ENCODE measurements at places on chromosomes 2 and 18.

- no peaks in the 10 kb centered on the region for H3K4me1 ChIP-seq
- H3K4me3 ChIP-seq, result no peak overlapping the region
- no peak for DNase-seq
- no peaks in the 10 kb centered on the region for H3K36me3 ChIP-seq
- H3K27me3 ChIP-seq, result no peaks in the 10 kb centered on the region
- no peak overlapping the region for H3K27ac ChIP-seq
Measured at GRCh38 chr2:3644891-3645605, 13.0 kb upstream of the ALLC start.

- no peak overlapping the region for H3K27ac ChIP-seq
- peak; percentile 66 for DNase-seq
Measured at GRCh38 chr2:10393640-10393982, 54.5 kb downstream of the ODC1 start.

- H3K27ac ChIP-seq, result peak overlapping the region; percentile 37
- peaks cover 26% of the 10 kb centered on the region for H3K4me1 ChIP-seq
- no peak for DNase-seq
- no peaks in the 10 kb centered on the region for H3K36me3 ChIP-seq
- H3K27me3 ChIP-seq, result no peaks in the 10 kb centered on the region
- no peak overlapping the region for H3K4me3 ChIP-seq
Measured at GRCh38 chr18:5461041-5461440, 82.8 kb downstream of the EPB41L3 start.

DNA sequence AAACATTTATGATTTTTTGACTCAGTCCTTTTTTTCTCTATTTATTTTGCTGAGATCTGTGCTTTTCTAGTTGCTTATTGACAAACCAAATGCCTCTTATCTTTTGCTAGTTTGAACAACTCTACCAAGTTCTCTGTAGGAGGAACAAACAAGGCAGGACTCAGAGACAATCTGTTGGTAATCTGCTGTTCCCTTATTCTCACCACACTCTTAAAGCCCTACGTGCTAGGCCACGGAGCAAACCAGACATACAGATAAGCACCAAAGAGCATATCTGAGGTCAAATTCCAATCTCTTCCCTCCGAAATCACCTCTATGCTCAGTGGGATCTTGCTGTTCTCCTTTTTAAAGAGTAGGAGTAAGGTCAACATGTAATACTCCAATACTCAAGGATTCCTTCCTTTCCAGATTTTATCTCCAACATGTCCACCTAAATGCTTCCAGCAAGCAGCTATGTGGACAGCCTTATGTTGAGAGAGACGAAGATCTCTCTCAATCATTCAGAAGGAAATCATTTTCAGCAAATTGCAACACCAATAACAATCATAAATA is 18.4 kb downstream of the FN1 start:
- peaks cover 2% of the 10 kb centered on the region for H3K4me1 ChIP-seq
- H3K4me3 ChIP-seq, result no peak overlapping the region
- H3K36me3 ChIP-seq, result peaks cover 42% of the 10 kb centered on the region
- no peak overlapping the region for H3K27ac ChIP-seq
- peak; percentile 52 for DNase-seq

GRCh38 chr2:202104286-202104870 is 31.3 kb downstream of the KIAA2012 start:
- no peak overlapping the region for H3K27ac ChIP-seq
- peak; percentile 57 for DNase-seq
- no peaks in the 10 kb centered on the region for H3K27me3 ChIP-seq
- no peaks in the 10 kb centered on the region for H3K36me3 ChIP-seq

GRCh38 chr2:236573066-236573929 is 3.7 kb downstream of the ACKR3 start:
- H3K4me1 ChIP-seq, result peaks cover 49% of the 10 kb centered on the region
- no peak overlapping the region for H3K4me3 ChIP-seq
- DNase-seq, result no peak
- H3K27me3 ChIP-seq, result no peaks in the 10 kb centered on the region
- peaks cover 36% of the 10 kb centered on the region for H3K36me3 ChIP-seq
- H3K27ac ChIP-seq, result peak overlapping the region; percentile 87

DNA sequence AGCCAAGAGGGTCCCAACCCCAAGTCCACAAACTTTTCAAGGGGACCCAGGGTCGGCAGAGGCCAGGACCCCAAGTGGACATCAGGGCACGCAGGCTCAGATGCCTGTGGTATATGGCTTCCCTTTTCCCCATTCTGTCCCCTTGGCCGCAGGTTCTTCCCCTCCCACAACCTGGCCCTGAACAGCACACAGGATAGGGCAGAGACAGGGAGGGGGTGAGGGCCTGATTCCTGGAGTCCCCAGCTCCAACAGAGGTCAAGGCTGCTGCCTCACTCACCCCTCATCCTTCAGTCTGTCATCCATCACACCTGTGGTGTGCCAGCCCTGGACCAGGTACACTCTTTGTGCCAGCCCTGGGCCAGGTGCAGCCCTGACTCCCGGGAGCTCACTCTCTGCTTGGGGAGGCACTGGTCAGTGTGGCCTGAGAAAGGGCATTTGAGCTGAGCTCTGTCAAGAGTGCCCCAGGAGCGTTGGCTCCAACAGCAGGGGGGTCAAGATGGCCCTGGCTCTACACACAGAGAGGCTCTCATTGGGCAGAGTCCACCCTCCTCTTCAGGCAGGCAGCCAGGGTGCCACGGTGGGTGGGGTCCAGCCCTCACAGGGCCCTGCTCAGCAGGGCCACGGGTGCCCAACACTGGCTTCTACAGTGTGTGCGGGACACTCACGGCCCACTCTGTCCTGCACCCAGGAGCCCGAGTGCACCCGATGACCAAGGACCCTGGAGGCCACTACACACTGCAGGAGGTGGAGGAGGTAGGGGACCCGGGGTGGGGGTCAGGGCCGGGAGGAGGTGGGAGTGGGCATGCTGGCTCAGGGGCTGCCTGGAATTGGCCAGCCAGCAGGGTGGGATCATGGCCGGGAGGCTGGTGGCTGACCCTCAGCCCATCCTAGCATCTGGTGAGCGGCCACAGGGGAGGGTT is 1.6 kb downstream of the AGXT start:
- no peak for DNase-seq
- H3K27me3 ChIP-seq, result no peaks in the 10 kb centered on the region
- H3K36me3 ChIP-seq, result no peaks in the 10 kb centered on the region
- H3K4me1 ChIP-seq, result no peaks in the 10 kb centered on the region
- H3K4me3 ChIP-seq, result no peak overlapping the region

- DNase-seq, result no peak
- H3K27me3 ChIP-seq, result no peaks in the 10 kb centered on the region
- no peaks in the 10 kb centered on the region for H3K4me1 ChIP-seq
- H3K4me3 ChIP-seq, result no peak overlapping the region
- H3K27ac ChIP-seq, result no peak overlapping the region
Measured at GRCh38 chr2:28291811-28292440, 100.7 kb upstream of the FOSL2 start.

GRCh38 chr2:47460766-47461165 is 57.8 kb downstream of the MSH2 start:
- no peak for DNase-seq
- H3K27ac ChIP-seq, result no peak overlapping the region
- no peak overlapping the region for H3K4me3 ChIP-seq
- no peaks in the 10 kb centered on the region for H3K27me3 ChIP-seq
- H3K4me1 ChIP-seq, result no peaks in the 10 kb centered on the region

DNA sequence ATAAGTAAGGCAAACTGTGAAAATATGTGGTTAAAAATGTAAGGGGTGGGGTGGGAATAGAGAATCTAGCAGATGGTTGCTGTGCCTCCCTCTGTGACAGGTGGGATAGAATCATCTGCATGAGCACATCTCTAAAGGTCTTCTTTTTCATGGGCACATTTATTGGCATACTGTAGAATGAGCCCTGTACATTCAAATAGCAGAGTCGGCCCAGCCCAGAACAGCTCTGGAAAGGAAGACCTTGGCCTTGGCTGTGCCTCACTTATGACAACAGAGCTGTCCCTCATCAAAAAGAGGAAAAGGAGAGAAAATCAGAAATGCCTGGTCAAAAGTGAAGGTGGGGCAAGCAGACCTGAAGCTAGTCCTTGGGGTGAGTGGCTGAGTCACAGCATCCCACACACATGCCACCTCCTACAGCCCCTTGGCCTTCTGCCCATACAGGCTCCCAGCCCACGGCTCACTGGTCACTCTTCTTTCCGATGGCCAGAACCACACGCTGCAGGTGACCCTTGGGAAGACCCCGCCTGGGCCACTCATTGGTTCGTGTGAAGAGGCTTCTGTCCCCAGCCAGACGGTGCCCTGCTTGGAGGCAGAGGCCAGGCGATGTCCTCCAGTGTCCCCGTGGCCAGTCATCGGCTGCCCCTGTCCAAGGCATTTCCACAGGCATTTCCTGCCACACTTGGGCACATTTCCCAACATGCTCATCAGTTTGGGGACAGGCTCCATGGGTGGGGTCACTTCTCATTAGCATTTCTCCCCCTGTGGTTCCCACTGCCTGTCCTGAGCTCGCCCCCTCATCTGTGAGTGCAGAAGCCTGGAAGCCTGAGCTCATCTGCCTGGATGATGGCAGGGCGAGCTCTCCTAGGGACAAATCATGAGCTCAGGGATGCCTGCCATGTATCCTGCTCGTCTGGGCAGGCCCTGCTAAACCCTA is 113.6 kb downstream of the MCFD2 start:
- H3K4me3 ChIP-seq, result no peak overlapping the region
- no peak for DNase-seq
- no peaks in the 10 kb centered on the region for H3K27me3 ChIP-seq

DNA sequence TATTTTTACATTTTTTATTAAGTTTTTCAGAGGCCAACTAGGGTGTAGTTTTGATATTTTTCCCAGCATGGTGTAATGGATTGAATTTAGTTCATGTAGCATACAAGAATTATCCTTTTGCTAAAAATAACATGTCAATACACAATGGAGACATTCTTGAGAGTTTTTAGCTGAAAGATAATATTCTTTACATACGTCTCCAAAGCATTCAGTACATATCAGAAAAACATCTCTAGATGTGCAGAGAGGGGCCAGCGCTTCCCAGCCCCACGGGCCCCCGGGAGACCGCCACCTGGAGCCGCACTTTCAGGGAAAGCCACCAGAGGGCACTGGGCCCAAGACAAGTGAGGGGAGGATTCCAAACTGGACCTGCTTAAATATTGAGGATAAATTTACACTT is 499.4 kb downstream of the GALR1 start:
- no peaks in the 10 kb centered on the region for H3K4me1 ChIP-seq
- no peaks in the 10 kb centered on the region for H3K27me3 ChIP-seq
- DNase-seq, result no peak
- no peak overlapping the region for H3K4me3 ChIP-seq

DNA sequence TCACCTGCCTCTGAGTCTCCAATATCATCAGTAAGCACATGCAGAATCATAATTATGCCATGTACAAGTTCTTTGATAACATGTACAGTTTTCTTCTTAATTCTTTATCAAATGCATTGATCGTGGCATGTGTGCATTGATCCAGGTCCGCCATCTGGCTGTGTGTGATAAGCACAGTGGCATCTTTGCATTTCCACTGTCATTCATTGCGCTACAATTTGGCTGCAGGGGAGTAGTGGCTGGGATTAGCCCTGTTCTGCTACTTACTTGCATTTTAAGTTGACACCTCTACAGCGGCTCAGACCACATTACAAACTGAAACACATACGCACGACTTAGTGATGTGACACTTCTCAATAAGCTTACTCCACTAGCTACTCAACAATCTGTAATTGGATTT is 83.6 kb upstream of the OTX1 start:
- H3K36me3 ChIP-seq, result peaks cover under 1% of the 10 kb centered on the region
- H3K27ac ChIP-seq, result no peak overlapping the region
- H3K27me3 ChIP-seq, result no peaks in the 10 kb centered on the region
- no peak overlapping the region for H3K4me3 ChIP-seq
- no peak for DNase-seq

DNA sequence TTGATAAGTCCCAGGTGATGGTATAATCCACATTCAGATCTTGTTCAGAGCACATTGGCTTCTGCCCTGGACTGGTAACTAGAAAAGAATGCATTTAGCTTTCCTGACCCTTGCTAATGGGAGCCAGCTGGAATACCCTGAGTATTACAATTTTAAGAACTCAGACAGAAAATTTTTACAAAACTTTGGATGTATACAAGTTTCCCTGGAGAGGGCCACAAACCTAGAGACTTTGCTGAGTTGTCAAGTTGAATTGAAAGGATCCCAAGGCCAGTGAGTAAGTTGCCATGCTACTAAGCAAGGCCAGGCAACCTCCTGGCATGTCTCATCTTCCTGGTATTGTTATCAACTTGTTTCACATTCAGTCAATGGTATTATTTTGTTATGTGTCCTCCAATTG is 20.0 kb upstream of the NABP1 start:
- no peaks in the 10 kb centered on the region for H3K4me1 ChIP-seq
- no peaks in the 10 kb centered on the region for H3K27me3 ChIP-seq
- no peak overlapping the region for H3K27ac ChIP-seq
- H3K36me3 ChIP-seq, result no peaks in the 10 kb centered on the region
- DNase-seq, result peak; percentile 82

GRCh38 chr2:236700703-236701102 is 131.1 kb downstream of the ACKR3 start:
- H3K27me3 ChIP-seq, result no peaks in the 10 kb centered on the region
- no peak for DNase-seq
- no peak overlapping the region for H3K4me3 ChIP-seq
- H3K27ac ChIP-seq, result no peak overlapping the region
- no peaks in the 10 kb centered on the region for H3K36me3 ChIP-seq

DNA sequence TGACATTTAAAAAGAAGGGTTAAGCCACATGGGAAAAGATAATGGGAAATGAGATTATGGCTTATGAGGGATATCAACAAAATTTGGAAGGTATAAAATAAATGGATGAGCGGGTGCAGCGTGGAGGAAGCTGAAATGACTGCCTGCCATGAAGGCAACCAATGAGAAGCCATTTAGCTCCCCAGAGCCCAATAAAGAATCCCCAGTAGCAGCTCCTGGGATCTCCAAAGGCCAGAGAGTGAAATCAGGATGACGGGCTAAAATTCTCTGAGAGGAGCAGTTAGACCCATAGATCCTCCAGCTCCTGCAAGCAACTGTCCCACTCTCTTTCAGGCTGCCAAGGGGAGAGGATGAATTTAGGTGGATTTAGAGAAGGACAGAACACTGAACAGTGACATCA is 12.9 kb upstream of the MAPRE3 start:
- H3K27me3 ChIP-seq, result no peaks in the 10 kb centered on the region
- H3K36me3 ChIP-seq, result no peaks in the 10 kb centered on the region
- H3K4me3 ChIP-seq, result no peak overlapping the region
- no peak overlapping the region for H3K27ac ChIP-seq
- DNase-seq, result no peak
